Left cardiac atrium (tissue), 4 donors: ENCODE measurements at places on chromosomes 4 and X. TPM values are rescaled to one million over a fixed set of nuclear protein-coding genes. Genes with fewer than 3 reads are reported as not detected.

Gene PFKFB1
- total RNA-seq = 2.5 TPM

Gene SSX4B
- not detected for total RNA-seq

Gene PNMA6F
- total RNA-seq = not detected

Gene NUP62CL
- total RNA-seq = 0.29 TPM

Gene TLR7
- 0.91 TPM for total RNA-seq

Gene MAGEC3
- not detected for total RNA-seq

Gene GAB3
- 18.1 TPM for total RNA-seq
